ENCODE measurements at places on chromosomes 13 and 19. TPM values are rescaled to one million over a fixed set of nuclear protein-coding genes. Genes with fewer than 3 reads are reported as not detected.

- DNase-seq = no peak
Observed at GRCh38 chr19:2431318-2432055, 4.1 kb upstream of the TIMM13 start.

DNA sequence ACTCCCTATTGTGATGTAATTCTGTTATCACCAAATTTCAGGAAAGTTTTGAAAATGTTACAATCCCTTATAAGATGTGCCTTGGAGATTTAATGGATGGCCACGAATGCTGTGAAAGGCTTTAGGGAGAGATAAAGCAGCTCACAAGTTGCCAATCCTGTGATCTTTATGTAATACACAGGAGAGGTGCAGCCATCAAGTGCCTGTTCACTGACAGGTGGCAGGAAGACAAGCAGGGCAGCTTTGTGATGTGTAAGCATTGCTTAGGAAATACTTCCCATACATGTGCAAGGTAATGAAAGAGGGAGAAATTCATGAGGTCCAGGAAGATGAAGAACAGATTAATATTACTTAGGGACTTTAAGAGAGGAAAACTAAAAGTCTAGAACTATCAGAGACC lies 628.8 kb downstream of the SLITRK6 start:
- no peak for DNase-seq

- no peak for DNase-seq
Observed at GRCh38 chr13:38981096-38981495, 9.5 kb downstream of the STOML3 start.

- DNase-seq = no peak
Observed at GRCh38 chr13:32589471-32589870, 3.2 kb downstream of the PDS5B start.

DNA sequence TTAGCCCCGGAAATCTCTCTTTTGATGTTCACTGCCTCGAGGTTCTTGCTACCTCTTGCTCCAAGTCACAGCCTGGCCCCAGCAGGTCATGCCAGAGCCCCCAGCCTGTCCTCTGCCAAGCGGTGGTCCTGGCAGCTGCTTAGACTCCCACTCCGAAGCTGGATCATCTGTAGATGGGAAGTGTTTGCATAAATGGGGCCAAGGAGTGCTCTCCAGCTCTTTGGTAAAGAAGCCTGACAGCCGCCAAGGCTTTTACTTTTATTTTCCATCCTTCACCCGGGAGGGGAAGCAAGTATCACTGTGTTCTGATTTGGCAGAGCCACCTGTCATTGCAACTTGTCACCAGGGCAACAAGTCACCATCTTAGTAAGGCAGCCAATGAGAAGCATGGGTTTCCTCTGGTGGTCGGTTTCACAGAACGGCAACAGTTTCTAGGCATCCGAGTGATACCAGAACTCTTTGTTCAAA lies 10.6 kb upstream of the RETN start:
- no peak for DNase-seq

DNA sequence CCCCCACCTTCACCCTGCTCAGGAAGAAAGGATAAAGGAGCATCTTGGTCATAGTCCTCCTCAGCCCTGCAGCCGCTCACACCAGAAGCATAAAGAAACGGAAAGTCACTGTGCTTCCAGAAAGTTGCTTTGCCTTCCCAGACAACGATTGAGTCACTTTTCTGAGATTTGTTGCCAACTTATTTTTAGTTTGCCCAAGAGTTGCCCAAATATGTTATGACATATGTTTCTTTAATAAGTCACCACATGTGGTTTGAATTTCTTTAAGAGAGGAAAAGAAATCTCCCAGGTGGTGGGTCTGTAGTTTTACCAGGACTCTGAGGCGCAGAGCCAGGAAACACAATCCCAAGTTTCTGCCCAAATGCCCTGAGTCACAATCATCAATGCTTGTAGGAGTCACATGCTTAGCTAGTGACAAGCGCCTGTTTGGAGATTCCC lies 63.4 kb upstream of the LRCH1 start:
- peak; percentile 15 for DNase-seq

GRCh38 chr19:55353803-55354697 lies 469 bp downstream of the COX6B2 start:
- peak; percentile 58 for DNase-seq

DNA sequence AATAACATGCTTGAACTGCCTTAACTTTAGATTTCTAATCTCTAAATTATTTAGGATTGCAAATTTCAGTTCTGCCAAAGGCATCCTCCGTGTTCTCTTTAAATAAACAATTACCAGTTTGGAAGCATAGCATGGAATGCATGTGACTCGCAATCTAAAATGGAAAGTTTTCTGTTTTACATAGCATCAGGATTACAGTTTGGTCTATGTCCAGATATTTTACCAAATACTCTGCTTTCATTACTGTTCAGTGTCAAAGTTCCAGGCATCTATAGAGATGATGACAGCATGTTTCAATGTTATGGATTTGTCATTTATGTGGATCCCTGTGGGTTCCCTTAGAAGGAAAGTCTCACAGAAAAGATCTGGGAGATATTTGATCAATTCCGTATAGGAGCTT lies 16.8 kb downstream of the FLT1 start:
- no peak for DNase-seq

DNA sequence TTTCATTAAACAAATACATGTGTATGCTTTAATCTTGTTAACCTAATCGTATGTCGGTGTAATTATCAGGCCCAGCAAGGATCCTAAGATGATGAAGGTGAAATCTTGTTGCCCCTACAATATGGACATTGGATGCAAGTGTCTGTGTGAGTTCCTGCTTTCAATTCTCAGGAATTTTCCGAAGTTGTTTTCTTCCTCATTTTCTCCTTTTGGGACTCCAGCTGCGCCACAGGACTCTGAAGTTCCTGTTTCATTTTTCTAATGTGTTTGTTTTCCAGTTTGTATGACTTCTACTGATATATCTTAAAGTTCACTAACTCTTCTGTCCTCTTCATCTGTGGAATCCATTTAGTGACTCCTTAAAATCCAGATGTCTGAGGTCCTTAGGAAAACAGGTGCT lies 11.9 kb upstream of the OR7D2 start:
- DNase-seq = no peak

GRCh38 chr13:29538652-29539040 lies 56.8 kb downstream of the SLC7A1 start:
- DNase-seq = no peak

DNA sequence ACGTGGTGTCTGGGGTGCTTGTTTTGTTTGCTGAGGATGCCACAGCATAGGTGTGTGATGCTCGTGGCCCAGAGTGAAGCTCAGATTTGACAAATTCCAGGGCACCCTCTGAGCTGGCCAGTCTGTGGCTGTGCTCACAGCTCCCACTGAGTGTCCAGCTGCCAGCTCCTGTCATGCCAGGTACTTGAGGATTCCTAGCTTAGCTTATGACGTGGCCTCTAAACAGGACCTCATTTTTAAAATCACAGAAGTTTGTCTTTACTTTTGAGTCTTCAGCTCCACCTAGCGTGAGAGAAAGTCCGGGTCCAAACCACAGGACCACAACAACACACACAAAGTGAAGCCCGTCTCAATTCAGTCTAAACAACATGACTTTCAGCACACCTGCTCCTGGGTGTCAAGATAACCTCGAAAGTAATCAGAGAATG lies 117.3 kb downstream of the RAB20 start:
- peak; percentile 56 for DNase-seq

DNA sequence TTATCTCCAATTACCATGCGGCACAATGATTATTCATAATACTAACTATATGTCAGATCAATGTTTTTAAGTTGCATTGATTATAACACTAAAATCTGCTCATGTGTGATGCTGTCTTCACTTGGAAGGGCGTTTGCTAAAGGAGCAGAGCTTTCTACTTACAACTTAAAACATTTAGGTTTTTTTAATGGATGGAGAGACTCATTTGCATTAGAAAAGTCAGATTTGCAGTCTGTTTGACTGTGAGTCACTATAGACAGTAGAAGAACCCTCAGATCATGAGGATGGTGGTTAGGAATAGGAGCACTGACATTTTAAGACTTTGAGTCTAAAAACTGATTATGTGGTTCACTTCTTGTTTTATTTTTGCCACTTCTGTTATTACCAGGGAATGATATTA lies 364.6 kb downstream of the HS6ST3 start:
- DNase-seq = no peak

DNA sequence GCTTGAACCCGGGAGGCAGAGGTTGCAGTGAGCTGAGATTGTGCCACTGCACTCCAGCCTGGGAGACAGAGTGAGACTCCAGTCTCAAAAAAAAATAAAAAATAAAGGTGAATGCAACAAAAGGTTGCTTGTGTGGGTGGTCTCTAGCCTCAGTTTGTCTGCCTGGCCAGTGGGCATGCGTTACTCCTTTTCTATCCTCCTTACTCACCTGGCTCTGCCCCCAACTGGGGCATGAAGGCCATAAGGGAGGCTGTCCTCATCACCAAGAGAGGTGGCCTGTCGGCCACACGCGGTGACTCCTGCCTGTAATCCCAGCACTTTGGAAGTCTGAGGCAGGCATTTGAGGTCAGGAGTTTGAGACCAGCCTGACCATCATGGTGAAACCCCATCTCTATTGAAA lies 1.9 kb upstream of the JUND start:
- DNase-seq = no peak

Gene RDH8
- total RNA-seq = 0.53 TPM

Gene EPN1
- total RNA-seq = 29.0 TPM

Gene FUT6
- not detected for total RNA-seq

Gene CD70
- total RNA-seq = not detected

Gene IRF2BP1
- 22.9 TPM for total RNA-seq

Gene HSD17B14
- 53.9 TPM for total RNA-seq

Gene OR10H1
- total RNA-seq = not detected

Gene PNKP
- 35.9 TPM for total RNA-seq

Gene HRC
- total RNA-seq = not detected

Gene SCAF1
- 6.2 TPM for total RNA-seq

Gene GAPDHS
- total RNA-seq = 3.2 TPM

Gene CD22
- 4.4 TPM for total RNA-seq

Gene ENOX1
- total RNA-seq = 10.4 TPM

Data from SK-MEL-5 (cell line).